ENCODE measurements at places on chromosomes 7 and 10.

DNA sequence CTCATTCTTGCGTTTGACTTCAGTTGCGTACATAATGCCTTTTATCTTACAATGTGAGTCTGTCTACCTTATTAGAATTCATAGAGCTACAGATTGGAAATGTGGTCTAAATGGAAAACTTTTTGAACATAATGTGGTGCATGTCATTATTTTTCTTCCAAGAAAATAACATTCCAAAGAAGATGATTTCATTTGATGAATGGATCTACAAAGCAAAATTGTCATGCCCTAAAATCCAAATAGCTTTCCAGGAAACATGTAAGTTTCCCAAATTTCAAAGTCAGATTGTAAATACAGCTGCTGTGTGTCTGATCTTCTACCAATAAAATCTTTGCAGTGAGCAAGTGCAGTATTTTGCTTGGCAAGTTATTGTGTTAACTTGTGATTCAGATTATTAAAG, 101.8 kb upstream of the FZD8 start:
- no peak for DNase-seq

GRCh38 chr7:13198036-13198435, 510.6 kb downstream of the ARL4A start:
- DNase-seq, result no peak

- DNase-seq, result no peak
These were observed 406.3 kb upstream of the KLF6 start for GRCh38 chr10:4191354-4191753.

DNA sequence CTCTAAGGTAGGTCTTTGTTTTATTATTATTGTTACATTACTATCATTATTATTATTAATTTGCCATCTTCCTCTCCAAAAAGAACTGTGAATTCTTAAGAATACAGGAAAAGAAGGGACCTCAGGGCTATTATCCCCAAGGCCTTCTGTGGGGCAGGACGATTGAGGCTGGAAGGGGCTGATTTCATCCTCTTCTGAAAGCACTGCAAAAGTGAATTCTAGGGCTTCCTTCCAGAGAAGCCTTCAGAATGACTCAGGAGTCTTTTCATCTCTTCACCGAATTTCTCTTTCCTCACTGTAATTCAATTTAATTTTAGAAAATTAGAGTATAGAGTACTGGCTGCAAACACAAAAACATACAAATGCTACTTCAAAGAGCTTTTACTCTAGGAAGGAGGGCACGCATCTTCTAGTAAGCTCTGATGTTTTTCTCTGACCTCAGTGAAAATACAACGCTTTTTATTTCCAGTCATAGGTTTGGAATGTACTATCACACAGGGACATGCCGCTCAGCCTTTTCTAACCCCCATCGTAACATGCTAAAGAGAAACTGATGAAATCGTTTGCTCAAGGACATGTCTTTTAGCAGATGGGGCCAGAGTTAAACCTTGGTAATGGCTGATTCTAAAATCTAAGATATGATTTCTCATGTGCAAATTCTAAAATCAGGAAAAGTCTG, 280.2 kb upstream of the PITRM1 start:
- DNase-seq, result no peak

- no peak for DNase-seq
These were observed 38.8 kb upstream of the ADO start for GRCh38 chr10:62765726-62766125.

GRCh38 chr10:14749070-14749809, 25.5 kb downstream of the FAM107B start:
- no peak for DNase-seq

- DNase-seq, result no peak
These were observed 97.5 kb downstream of the POU6F2 start for GRCh38 chr7:39075210-39075609.

DNA sequence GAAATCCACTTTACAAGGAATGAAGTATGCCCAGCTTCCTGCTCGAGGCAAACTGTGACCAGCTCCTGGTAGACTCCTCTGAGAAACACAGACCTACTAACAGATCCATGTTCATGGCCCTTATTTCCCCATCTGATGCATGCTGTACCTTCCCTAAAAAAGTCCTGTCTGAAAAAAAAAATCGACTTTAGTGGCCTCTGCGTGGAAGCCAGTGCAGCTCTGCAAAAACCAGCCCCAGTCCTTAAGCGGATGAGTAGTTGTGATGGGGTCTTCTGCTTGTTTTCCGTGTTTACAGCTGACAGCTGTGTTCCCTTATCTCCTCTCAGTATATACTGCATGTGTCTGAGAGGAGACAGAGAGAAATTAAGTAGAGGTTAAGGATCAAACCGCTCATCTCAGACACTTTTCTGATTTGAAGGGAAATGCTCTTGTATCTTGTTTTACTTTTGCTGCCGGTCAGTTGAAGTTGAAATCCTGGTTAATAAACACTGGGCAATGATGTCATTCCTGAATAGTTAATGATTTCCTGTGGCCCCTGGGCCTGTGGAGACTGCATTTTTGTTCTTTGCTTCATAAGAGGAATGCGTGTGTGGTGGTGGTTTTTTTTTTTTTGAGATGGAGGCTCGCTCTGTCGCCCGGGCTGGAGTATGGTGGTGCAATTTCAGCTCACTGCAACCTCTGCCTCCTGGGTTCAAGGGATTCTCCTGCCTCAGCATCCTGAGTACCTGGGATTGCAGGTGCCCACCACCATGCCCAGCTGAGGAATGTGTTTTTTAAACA, 67.6 kb downstream of the DOCK1 start:
- no peak for DNase-seq

DNA sequence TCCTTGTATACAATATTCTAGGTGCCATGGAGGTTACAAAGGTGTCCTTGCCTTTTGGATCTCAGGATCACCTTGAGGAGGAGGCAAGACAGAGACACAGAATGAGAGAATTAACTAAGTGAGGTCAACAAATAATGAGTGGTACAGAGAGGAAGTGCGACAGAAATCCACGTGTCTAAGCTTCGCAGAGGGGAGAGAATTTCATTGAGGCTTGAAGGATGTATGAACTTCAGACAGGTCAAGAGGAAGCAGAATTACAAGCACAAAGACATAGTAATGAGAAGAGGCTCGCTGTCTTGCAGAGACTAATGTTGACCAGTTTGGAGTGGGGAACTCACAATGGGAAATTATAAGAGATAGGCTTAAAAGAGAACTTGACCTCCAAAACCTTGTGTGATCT, 308.7 kb downstream of the FRMD4A start:
- no peak for DNase-seq

GRCh38 chr10:101262147-101262546, 32.9 kb upstream of the LBX1 start:
- no peak for DNase-seq

GRCh38 chr10:126671402-126671975, 996 bp upstream of the C10orf90 start:
- DNase-seq, result no peak

DNA sequence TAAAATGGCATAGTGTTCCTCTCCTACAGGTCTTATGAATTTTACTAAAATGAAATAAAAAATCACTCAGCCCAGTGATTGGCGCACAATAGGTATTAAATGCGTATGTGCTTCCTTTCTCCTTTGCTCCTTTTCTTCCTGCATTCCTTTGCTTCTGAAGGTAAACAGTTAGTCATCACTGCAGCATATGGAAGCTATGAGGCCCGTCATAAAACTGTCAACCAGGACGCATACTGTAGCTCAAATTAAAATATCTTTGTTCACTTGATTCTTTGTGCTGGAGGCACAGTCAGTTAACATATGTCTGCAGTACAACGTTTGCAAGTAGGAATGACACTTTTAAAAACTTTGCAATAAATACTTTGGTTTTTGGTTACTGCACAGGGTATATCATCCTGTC, 374.7 kb downstream of the TCERG1L start:
- DNase-seq, result no peak

DNA sequence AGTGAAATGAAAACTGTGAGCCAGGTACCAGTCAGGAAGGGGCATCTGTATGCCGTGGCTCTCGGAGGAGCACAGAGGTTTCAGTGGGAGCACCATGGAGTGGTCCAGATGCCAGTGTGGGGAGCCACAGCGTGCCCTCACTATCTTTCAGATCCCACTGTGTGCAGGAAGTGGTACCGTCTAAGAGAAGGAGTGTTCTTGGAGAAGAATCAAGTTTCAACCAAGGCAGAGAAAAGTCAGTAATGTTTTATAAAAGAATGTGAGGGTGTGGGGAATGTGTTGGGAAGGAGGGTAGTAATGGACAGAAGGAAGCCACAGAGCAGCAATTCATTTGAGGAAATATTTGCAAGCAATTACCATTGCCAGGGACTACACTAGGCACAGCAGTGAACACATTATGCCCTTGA, 35.6 kb downstream of the PRKAR2B start:
- DNase-seq, result no peak

All from NCI-H524 (cell line).